Bladder microvascular endothelial cell (primary cell): ENCODE measurements at places on chromosomes 5 and 9. TPM values are rescaled to one million over a fixed set of nuclear protein-coding genes. Genes with fewer than 3 reads are reported as not detected.

Gene SEMA6A
- total RNA-seq, result 6.6 and 10.5 TPM in 2 replicates

Gene NUTM2G
- not detected in 2 replicates for total RNA-seq

Gene WNT8A
- not detected in 2 replicates for total RNA-seq

Gene DBH
- total RNA-seq, result not detected in 2 replicates

Gene FGD3
- total RNA-seq, result under 0.01 TPM in 1 of 2 replicates, not detected in the other

Gene MARCHF3
- 41.4 and 133 TPM in 2 replicates for total RNA-seq

Gene TAF11L3
- total RNA-seq, result not detected in 2 replicates

Gene SOHLH1
- not detected in 2 replicates for total RNA-seq

Gene SH3TC2
- 8.6 and 16.4 TPM in 2 replicates for total RNA-seq

Gene FEM1C
- 10.8 and 21.6 TPM in 2 replicates for total RNA-seq

Gene C9orf40
- 3.8 and 8.1 TPM in 2 replicates for total RNA-seq

Gene RECK
- total RNA-seq, result 5.5 and 40.2 TPM in 2 replicates

Gene NUTM2F
- not detected in 2 replicates for total RNA-seq

Gene PCDHB10
- total RNA-seq, result 0.49 and 1.6 TPM in 2 replicates

Gene BTNL3
- total RNA-seq, result not detected in 2 replicates

Gene GABBR2
- 0.16 and 0.63 TPM in 2 replicates for total RNA-seq

Gene PCDH12
- 22.0 and 35.0 TPM in 2 replicates for total RNA-seq

Gene PAEP
- total RNA-seq, result not detected in 2 replicates

Gene NMUR2
- not detected in 2 replicates for total RNA-seq

Gene CCL19
- not detected in 2 replicates for total RNA-seq

Gene NUDT12
- 3.5 and 4.4 TPM in 2 replicates for total RNA-seq

Gene CRB2
- total RNA-seq, result not detected in 2 replicates

Gene GDA
- under 0.01 TPM in 1 of 2 replicates, not detected in the other for total RNA-seq

Gene SCAI
- total RNA-seq, result 2.3 and 9.6 TPM in 2 replicates

Gene DNAH5
- total RNA-seq, result under 0.01 and 0.82 TPM in 2 replicates

Gene PTGDS
- total RNA-seq, result 0.38 TPM in 1 of 2 replicates, not detected in the other

Gene HK3
- total RNA-seq, result under 0.01 and 0.06 TPM in 2 replicates

Gene CFAP157
- total RNA-seq, result not detected in 2 replicates

Gene GPX3
- 7.3 and 14.5 TPM in 2 replicates for total RNA-seq

Gene ABLIM3
- total RNA-seq, result 23.3 and 40.3 TPM in 2 replicates

Gene NR2F1
- total RNA-seq, result 4.5 and 63.9 TPM in 2 replicates

Gene CCNJL
- 3.2 and 8.0 TPM in 2 replicates for total RNA-seq

Gene ISOC1
- 11.0 and 16.5 TPM in 2 replicates for total RNA-seq
